ENCODE measurements at places on chromosomes 16 and 17. TPM values are rescaled to one million over a fixed set of nuclear protein-coding genes. Genes with fewer than 3 reads are reported as not detected.
A peak's percentile ranks its signal among the peaks of the same experiment; 100 is the strongest.

VPS35L gene
- total RNA-seq = 83.4 TPM

COG1 gene
- 48.9 TPM for total RNA-seq

DNA sequence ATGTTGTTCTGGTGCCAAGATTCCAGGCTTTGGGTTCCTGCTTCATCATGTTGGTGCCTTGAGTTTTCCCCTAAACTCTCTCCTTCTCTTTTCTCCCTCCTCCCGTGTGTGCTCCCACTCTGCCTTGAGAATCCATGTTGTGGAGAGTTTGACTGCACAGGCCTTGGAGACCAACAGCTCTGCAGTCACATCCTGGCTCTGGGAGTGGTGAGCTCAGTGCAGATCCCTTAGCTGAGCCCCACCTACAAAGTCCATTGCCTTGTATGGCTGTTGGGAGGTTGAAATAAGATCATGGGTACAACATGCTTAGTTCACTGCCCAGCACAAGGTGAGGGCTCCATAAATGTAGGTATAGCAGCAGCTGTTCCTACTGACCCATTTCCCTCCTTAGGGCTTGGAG, 85.9 kb downstream of the IRX3 start:
- H3K27ac ChIP-seq = no peak overlapping the region
- no peak overlapping the region for H3K4me3 ChIP-seq
- H3K36me3 ChIP-seq = peaks cover 2% of the 10 kb centered on the region
- no peaks in the 10 kb centered on the region for H3K4me1 ChIP-seq
- H3K27me3 ChIP-seq = peaks cover 29% of the 10 kb centered on the region
- no peak for DNase-seq

ZNF19 gene
- total RNA-seq = 1.7 TPM

- H3K4me1 ChIP-seq = peaks cover 60% of the 10 kb centered on the region
- peak overlapping the region; percentile 65 for H3K27ac ChIP-seq
- no peak overlapping the region for H3K4me3 ChIP-seq
- DNase-seq = no peak
- H3K27me3 ChIP-seq = no peaks in the 10 kb centered on the region
Observed at GRCh38 chr16:88764913-88765349, 20.1 kb downstream of the PIEZO1 start.

DNA sequence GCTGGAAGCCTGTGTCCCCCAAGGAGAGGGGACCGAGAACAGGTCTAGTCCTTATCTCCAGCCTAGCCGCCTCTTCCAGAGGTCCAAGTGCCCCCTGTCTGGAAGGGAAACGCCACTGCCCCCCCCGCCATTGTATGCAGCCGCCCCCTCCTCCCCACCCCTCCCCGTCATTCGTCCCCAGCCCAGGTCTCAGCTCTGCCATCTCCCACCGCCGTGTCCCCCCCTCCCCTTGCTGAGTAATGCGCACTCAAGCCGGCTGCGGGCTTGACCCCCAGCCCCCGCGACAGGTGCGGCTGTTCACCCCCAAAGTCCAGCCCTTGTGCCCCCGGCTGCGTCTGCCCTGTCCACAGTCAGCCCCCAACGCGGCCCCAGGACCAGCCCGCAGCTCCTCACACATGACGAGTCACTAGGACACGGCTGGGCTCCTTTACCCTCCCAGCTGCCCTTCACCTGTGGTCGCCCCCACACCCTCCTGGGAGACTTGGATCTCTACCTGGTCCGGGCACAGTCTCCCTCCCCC, 622 bp downstream of the GPRC5B start:
- peaks cover 19% of the 10 kb centered on the region for H3K4me1 ChIP-seq
- H3K4me3 ChIP-seq = peak overlapping the region; percentile 68
- H3K36me3 ChIP-seq = no peaks in the 10 kb centered on the region
- DNase-seq = no peak
- H3K27ac ChIP-seq = no peak overlapping the region

RBFOX1 gene
- total RNA-seq = not detected

CA7 gene
- not detected for total RNA-seq

GRCh38 chr17:66392783-66393437, 90.5 kb downstream of the PRKCA start:
- H3K4me1 ChIP-seq = peaks cover 30% of the 10 kb centered on the region
- H3K27ac ChIP-seq = no peak overlapping the region
- H3K27me3 ChIP-seq = no peaks in the 10 kb centered on the region
- no peak for DNase-seq

GRCh38 chr17:39960524-39961041, 2.2 kb upstream of the GSDMA start:
- H3K4me1 ChIP-seq = peaks cover 3% of the 10 kb centered on the region
- H3K4me3 ChIP-seq = no peak overlapping the region
- no peak for DNase-seq
- no peaks in the 10 kb centered on the region for H3K36me3 ChIP-seq
- peaks cover 18% of the 10 kb centered on the region for H3K27me3 ChIP-seq
